ENCODE measurements at places on chromosomes 16 and 17. TPM values are rescaled to one million over a fixed set of nuclear protein-coding genes. Genes with fewer than 3 reads are reported as not detected.

GRCh38 chr16:3112881-3113574, 642 bp downstream of the ZNF205 start:
- peak; percentile 39 for DNase-seq

The CCT6B gene
- total RNA-seq, result 4.0 TPM

The TMEM100 gene
- total RNA-seq, result 11.0 TPM

DNA sequence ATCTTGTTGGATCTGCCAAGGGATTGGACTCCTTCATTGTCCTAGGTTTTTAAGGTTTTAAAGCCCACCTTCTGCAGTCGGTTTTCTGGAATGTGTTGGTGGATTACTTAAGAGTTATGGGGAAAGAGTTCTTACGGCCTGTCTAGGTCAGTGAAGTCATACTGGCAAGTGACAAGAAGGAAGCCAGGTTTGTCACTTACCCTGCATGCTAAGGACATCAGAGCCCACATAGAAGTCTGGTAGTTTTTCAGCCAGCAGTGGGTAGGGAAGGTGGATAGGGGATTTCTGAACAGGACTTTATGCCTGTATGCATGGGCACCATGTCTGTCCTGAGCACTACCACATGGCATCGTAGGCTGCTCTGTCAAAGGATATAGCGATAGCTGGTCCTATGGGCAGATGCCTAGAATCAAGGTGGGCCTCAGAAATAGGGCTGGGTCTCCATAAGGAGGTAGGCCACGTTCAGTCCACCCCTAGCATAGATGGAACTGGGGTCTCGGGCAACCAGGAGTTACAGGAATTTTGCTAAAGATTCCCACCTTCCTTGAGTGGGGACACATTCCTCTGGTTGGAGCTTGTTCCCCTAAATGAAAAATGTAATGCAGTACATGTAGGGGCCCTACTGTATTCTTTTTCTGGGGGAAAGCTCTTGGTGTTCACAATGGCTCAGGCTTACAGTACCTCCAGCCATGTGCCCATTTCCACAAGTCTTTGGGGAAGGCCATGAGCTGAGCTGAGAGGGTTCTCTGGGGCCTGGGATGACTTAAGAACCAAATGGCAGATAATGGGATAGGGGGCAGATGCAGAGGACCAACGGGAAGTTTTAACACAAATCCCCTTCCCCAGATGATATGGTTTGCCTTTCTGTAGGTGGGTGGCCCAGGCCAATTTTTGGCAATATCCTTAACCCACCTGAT, 27.5 kb downstream of the TRPV2 start:
- DNase-seq, result no peak

The SPATA22 gene
- total RNA-seq, result 0.64 TPM

DNA sequence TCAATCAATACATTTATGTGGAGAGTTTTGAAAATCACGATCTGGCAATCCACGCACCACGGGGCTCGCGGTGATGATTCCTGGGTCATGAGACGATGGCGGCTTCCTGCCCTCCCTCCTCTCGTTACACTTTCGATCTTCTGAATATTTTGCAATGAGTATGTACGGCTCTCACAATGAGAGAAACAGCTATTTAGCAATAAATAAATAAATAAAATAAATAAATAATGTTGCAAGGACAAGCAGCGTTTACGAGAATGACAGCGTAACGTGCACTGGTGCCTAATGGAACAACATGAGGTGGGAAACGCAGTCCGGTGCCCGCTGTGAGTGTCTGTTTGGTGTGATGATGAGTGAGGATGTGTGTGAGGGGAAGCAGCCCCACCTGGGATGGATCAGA, 46.7 kb upstream of the JPH3 start:
- no peak for DNase-seq

DNA sequence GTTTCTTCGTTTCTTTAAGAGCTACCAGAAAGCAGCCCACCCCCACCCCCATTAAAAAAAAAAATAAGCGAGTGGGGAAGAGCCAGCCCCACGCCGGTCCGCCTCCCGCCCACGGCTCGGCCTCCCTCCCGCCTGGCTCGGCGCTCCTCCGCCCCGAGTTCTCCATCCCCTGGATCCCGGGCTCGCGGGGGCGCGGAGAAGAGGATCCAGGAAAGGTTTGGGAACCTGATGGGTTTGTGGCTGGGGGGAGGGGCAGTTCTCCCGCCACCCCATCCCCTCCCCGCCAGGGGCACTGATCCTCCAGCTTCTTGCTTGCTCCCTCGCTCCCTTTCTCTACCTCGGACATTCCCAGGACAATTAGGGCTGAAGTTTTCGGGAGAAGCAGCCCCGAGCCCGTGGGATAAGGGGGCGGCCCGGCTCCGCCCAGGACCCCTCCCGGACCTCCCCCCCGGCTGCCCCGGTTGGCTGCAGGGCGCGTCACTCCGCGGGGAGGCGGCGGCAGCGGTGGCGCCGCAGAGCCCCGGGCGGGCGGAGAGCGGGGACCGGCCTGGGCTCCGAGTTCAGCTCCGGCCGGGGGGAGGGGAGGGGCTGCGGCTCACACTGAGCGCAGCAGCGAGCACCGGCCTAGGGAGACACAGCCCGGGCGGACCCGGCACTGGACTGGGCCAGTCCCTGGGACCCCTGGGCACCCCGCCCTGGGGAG, 1.0 kb upstream of the SALL1 start:
- peak; percentile 38 for DNase-seq

DNA sequence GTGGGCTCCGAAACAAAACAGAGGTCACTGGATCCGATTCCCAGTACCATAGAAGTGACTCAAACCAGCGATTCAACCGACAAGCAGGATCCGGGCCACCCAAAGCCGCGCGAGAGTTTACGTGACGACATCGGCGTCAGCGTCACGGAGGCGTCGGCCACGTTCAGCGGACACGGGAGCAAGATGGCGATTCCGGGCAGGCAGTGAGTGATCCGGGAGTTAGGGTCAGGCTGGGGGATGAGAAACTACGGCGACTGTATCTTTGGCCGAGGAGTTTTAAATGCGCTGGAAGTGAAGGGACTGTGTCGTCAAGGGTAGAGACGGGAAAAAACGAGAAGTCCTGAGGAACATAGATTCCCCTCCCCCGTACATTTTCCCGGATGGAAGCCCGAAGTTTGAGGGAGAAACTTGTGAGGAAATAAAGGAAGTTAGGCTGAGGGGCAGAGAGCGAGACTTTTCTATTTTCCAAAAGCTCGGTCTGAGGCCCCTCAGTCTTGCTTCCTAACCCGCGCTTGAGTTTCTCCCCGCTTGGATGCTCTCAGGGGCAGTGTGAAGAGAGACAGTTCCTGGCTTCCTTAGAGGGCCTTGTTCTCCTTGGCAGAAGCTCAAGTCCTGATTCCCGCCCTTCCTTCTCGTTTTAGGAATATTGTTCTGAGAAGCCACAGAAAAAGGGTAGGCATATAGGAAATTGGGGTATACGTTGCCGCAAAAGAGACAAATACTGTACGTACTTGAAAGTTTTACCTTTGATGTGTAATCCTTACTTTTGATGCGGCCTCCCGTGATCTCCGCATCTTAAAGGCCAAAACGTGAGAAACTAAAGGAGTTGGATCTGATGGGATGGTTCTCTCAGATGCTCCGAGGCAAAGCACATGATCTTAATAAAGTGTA, at the start of gene NSRP1:
Gene NSRP1 (plus strand): TSS at position 156 of the 891 bp plus-strand sequence. CDS start 28 bp downstream, at position 184.
- peak; percentile 91 for DNase-seq
